Omental fat pad (tissue), 4 donors: ENCODE measurements at places on chromosomes 2 and 18.
A peak's percentile ranks its signal among the peaks of the same experiment; 100 is the strongest.

DNA sequence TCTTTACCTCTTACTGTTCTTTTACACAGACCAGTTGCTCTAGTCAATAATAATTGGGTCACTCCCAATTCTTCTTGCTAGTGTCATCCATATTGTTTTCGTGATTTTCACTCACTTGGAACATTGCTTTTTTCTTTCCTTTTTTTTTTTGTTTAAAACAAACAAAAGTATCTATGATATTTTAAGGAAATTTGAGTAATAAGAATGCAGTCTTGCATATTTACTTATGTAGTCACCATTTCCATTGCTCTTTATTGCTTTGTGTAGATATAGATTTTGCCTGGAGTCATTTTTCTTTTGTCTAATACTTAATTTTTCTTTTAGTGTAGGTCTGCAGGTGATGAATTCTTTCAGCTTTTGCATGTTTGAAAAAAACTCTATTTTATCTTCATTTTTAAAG, 71.9 kb downstream of the WDR7 start:
- DNase-seq, result no peak

GRCh38 chr2:105177536-105178254, 63.8 kb upstream of the GPR45 start:
- DNase-seq, result no peak

GRCh38 chr2:3456125-3456524, 63.2 kb downstream of the ADI1 start:
- no peak for DNase-seq

- DNase-seq, result no peak
These were observed 102.6 kb downstream of the TNS1 start for GRCh38 chr2:217900010-217900779.

GRCh38 chr2:80007777-80008503, 296.6 kb downstream of the LRRTM1 start:
- no peak for DNase-seq

GRCh38 chr2:12008425-12009061, 262.1 kb downstream of the LPIN1 start:
- DNase-seq, result no peak

DNA sequence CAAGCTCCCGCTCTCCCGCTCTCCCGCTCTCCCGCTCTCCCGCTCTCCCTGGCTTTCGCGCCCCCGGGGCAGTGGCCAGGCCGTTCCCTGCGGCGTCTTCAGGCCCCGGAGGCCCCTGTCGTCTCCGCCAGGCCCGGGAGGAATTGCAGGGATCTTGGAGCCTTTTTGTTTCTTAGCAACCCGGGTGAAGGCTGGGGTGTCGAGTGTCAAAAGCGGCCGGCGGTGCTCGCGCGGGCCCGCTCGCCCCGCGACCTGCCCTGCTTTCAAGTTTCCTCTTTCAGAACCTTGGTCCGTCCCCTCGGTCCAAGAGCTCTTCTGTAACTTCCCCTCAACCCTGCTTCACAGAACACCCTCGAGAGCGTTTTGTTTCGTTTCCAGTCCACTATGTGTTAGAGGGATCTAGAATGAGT, 1.4 kb downstream of the RNF138 start:
- no peak for DNase-seq

DNA sequence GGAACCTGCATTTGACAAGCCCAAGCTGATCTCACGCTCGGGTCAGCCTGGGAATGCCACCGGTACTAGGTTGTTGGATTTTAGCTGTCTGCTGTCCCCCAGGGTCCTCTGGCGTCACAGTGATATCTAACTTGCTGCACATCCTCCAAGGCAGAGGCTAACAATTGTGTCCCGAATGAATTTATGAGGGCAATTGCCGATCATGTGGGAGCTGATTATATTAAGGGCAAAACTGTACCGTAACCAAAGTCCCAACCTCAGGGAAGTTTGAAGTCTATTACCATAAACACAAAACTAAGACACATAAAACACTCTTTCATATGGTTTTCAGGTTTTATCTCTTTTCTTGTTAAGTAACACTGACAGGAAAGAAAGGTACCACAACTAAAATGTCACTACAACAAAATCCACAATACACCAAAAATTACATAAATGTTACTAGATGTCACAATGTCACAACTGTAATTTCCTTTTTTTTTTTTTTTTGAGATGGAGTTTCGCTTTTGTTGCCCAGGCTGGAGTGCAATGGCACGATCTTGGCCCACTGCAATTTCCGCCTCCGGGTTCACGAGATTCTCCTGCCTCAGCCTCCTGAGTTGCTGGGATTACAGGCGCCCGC, 6.7 kb downstream of the UXS1 start:
- no peak for DNase-seq

DNA sequence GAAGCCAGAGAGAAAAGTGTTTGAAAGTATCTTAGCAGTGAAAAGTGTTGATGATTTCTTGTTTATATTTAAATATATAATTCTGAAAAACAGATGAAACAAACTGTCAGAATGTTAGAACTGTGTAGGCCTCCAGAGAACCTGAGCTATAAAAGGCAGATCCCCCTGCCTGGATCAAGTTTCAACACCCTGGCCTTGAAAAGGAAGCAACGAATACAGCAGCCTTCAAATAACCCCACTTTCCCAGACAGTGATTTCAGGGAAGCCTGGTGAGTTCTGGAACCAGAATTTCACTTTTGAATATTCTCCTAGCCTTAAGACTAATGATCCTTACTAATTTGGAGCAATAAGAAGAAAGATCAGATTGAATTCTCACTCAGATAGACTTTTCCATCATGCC, 13.3 kb upstream of the TRIM43 start:
- DNase-seq, result no peak

DNA sequence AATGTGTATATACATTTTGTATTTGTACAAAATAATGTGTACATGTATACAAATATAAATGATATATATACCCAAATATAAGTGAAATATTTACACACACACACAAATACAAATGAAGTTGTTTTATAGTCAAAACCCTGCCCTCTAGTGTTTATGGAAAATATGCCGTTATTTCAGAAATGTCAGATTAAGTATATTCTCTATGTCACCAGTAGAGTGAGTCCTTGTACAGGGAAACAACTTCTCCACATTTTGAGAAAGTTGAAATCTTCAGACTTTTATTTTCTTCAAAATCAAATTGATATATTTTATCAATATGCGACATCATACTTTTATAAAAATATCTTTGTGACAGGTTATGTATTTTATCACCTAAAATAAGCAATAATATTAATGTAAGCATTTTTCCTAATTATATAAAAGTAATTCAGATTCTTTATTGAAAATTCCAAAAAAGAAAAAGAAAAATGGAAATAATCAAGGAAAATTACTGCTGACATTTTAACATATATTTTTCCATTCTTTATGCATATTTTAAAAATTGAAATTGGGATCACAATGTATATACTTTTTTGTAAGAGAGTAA, 22.4 kb downstream of the ARL6IP6 start:
- DNase-seq, result no peak

- no peak for DNase-seq
These were observed 49.6 kb upstream of the IGFBP2 start for GRCh38 chr2:216583606-216584005.

DNA sequence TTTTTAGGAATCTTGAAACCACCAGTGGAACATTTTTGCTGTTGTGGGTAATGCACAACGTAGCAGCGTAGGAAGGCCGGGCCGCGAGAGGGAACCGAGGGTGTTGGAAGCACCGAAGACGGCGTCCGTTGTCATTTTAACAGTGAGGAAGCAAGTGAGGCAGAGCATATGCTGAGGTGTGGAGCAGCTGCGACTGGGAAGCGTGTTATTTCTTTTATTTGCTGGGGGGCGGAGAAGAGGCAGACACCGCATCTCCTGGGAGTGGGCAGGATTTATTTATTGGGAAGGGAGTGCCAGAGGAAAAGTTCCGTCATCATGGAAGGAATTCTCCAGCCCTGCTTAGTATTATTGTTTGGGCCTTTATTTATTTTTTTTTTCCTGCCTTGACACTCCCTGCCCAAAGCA, 232.8 kb downstream of the KLHL29 start:
- DNase-seq, result no peak

GRCh38 chr18:26005950-26006349, 84.5 kb downstream of the SS18 start:
- no peak for DNase-seq

- DNase-seq, result no peak
These were observed 170.8 kb downstream of the PMAIP1 start for GRCh38 chr18:60070631-60071030.

DNA sequence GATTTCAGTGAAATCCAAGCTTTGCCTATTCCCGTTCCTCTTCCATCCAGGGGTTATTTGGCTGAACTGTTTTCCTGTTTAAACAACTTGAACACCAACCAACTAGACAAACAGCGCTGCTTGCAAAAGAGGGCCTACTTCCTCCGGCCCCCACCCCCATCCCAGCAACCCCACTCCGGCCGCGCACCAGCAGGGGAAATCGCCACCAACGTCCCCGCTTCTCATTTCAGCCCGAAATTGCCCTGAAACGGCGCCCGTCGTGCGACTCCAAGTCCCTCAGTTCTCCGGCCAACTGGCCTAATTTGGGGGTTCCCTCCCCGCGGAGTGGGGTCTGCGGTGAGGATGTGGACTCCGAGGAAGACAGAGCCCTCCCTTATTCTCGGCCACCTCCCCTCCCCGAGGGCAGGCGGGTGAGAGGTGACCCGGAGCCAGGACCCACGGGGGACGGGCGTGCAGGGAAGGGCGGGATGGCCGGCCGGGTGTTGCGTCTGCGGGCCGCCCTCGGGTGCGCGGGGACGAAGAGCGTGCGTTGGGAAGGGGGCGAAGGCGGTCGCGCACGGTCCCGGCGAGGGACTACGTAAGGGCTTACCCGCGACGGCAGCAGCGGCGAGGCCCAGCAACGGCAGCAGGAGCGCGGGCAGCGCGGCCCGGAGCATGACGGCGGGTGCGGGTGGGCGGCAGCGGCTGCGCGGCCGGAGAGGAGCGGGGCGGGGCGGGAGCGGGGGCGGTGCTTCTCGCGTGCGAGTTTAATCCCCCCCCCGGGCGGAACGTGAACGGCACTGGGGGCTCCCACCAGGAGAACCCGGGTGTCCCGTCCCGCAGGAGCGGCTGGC, at the start of gene CD302:
Gene CD302, minus strand, starts transcription at position 666 of the 833 bp plus-strand sequence. Its CDS starts 10 bp downstream, at position 656.
- peak; percentile 43 for DNase-seq

GRCh38 chr2:182763311-182763912, 47.4 kb downstream of the DNAJC10 start:
- no peak for DNase-seq

DNA sequence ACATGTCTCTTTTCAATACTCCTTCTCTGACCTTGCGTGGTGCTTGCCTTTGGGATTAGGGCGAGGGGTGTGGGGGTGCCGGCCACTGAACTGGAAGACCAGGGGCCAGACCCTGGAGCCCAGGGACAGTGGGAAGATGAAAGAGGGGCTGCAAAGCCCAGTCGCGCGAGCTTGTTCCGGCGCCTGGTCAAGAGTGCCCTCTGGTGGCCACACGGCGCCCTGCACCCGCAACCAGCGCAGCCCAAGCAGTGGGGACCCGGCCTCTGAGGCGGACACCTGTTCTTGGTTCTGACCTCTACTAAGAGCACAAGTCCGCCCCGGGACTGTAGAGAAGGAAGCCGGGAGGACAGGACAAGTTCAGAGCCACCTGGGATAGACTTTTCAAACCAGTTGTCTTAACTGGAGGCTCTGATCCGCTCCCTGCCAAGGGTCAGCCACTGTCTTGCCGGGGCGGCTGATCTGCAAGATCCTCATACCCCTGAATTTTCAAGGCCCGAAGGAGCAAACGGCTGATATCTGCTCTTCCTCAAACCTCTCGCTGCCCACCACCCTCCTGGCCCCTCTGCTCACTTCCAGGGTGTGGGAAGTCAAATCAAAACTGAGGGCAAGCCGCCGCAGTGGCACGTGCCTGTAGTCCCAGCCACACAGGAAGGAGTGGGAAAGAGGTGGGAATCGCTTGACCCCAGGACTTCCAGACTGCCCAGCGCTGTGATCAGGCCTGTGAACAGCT, 14.9 kb upstream of the MSH6 start:
- DNase-seq, result peak; percentile 67

GRCh38 chr2:22126106-22126505, 1002.3 kb downstream of the TDRD15 start:
- DNase-seq, result no peak

- DNase-seq, result no peak
These were observed 366.9 kb upstream of the SLC14A2 start for GRCh38 chr18:45248240-45248903.

DNA sequence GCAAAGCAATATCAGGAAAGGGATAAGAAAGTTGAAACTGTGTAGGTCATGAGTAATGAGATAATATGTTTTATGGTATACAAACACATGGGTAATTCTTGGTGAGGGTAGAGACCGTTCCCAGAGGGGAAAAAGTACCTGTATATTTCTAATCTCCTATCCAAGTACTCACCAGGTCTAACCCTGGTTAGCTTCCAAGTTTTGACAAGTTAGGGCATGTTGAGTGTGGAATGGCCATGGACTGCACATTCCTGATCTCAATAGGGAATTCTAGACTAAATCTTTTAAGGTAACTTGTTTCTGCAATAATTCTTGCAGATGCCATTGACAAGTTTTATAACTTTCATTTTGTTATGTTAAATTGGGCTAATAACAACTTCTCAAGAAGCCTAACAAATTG, 216.6 kb downstream of the SPAG16 start:
- DNase-seq, result no peak

DNA sequence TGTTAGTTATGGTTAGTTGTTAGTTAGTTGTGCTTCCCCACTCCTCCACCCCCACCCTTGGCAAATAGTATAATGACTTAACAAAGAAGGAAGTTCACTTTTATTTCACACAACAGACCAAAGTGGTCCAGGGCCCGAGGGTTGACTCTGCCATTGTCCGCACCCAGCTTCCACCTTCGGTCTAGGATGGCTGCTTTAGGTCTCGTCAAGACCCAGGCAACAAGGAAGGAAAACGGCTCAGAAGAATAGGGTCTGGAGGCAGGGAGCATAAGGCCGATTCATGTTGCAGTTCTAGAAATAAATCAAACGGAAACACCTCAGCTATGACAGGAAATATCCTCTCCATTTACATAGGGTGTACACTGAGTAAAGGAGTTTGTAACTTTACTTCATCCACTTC, 206.0 kb upstream of the CXCR4 start:
- DNase-seq, result no peak

DNA sequence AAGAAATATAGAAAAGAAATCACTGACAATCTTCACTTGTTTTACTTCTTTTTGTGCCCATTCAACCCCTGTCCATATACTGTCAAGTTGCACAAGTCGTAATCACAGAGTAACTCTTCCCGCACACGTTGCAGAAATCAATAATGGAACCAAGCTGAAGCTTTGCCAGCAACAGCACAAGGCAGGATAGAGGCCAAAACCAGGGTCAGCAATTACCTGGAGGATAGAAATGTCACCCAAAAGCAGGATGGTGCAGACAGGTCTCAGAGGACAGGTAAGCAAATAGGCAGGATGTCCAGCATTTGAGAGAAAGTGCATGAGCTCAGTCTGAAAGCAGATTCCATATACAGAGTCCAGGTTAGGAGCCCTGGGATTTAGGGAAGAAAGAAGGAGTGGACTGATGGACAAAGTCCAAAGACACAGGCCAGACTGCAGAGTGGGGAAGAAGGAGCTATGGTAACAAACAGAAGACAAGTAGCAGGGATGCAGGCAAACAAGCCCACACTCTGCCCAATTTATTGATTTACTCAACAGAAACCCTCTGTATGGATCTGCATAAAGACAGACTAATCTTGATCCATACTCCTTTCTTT, 52.7 kb downstream of the PID1 start:
- no peak for DNase-seq
